ENCODE measurements at places on chromosomes 16 and 17.

GRCh38 chr17:79699386-79700036, 31.2 kb upstream of the ENPP7 start:
- no peak for DNase-seq

DNA sequence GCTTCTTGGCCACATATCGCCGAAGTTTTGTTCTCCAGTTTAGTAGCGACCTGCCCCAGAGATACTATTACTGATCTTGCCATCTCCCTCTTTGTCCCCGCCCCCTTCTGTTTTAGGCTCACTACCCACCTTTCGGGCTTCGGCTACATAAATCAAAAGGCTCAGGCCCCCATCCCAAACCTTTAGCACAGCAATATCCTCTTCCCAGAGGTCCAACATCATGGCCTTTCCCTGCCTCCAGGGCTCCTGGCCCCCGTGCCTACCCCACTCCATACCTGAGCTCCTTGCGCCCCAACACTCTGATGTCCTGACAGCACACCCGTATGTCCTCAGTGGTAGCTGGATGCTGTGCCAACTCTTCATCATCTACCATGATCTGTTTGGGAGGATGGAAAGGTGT, 2.9 kb upstream of the PSMC5 start:
- no peak for DNase-seq

DNA sequence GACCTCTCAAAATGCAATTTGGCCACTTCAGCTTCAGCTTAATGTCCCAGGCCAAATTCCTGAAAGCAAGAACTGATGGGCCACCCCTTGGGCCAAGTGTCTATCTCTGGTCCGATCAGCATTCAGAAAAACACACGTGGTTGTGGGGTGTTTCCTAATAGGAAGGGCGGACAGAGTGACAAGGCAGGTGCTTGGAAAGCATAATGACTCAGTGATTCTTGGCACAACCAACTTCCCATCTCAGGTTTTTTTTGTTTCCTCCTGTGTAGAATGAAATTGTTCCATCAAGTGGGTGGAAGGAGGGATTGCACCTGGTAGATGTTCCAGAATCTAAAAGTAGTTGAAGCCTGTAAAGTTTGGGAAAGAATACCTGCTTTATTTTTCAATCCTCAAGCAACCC, 155.6 kb downstream of the HS3ST2 start:
- DNase-seq: peak; percentile 32

DNA sequence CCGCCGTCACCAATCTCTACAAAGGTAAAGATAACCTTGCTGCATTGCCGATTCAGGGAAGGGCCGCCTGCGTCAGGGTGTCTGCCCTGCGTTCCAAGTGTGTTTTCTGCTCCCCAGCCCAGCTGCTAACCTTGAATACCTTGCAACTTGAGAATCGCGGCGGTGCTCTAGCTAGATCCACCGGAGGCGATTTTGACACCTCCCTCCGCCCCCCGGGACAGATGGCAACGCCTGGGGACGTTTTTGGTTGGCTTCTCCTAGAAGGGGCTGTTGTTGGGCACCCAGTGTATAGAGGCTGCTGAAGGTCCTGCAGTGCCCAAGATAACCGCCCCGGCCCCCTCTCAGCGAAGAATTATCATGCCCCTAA, 1.5 kb downstream of the HAPSTR1 start:
- peak; percentile 41 for DNase-seq

DNA sequence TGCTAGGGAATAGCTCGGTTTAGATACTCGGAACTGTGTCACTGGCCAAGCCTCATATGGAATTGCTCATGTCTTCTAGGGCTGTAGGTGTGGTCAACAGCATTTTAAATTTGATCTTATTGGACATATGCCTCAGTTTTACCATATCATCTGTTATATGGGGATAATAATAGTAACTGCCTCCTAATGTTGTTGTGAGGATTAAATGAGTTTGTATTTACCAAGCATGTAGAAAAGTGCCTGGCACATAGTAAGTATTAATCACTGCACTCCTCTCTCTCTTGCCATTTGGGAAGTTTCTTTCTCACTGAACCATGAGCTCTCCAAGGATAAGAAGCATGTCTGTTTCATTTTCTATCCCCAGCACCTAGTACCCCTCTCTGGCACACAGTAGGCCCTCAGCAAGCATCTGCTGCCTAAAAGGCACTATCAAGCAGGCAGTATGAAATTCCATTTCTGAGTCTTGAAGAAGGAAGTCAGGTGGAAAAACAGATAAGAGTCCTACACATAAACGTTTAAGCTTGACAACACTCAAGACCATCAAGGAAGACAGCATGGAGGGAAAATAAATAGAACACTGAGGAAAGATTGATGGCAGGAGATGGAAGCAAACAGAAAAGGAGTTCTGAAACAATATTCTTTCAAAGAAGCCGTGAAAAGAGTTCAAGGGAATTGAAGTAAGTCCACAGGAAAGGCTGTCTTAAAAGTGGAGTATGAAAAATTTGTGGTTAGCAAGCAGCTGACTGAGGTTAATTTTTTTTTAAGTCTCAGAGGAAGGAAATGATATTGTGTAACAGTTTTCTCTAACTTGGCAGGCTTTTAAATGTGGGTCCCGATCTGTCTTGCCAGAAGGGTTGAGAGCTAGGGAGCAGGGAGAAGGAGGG, 2.2 kb upstream of the ATP6V0A1 start:
- DNase-seq: peak; percentile 21

- no peak for DNase-seq
Measured at GRCh38 chr16:55640701-55641327, 15.0 kb upstream of the SLC6A2 start.
